ENCODE measurements at places on chromosomes 4 and X.

DNA sequence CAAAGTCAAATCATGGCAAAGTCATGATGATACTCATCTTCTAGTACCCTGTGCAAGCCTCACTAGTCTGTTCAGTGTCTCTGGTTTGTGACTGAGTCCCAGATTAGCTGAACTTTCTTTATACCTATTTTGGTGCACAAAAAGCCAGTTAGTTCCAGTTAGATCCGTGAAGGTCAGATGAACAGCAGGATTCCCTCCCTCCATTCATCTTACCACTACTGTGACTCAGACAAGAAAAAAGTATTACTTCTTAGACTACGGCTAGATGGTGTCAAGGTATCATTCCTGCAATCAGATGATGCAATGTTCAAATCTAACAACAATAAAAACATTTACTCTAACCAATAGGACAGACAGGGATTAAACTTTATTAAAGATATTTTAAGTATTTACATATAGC is 30.4 kb downstream of the ARHGEF6 start:
- DNase-seq = no peak

- DNase-seq = no peak
These were observed 26.9 kb downstream of the XK start for GRCh38 chrX:37712458-37712857.

DNA sequence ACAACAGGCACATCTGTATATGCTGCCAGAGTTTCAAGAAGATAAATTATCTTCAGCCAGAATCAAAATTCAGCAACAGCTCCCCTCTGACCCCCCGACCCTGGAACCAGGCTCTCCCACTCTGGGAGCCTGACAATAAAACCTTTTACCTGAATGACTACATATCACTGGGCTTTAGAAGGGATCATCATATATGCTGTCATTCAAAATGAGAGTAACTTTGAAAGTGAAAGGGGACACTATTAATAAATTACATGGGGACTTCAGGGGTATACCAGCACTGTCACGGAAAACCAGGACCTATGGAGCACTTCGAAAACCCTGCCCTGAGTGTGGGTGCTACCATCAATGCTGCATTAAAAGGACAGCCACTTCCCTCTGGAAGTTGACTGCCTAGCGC is 26.2 kb downstream of the TSPAN5 start:
- no peak for DNase-seq

DNA sequence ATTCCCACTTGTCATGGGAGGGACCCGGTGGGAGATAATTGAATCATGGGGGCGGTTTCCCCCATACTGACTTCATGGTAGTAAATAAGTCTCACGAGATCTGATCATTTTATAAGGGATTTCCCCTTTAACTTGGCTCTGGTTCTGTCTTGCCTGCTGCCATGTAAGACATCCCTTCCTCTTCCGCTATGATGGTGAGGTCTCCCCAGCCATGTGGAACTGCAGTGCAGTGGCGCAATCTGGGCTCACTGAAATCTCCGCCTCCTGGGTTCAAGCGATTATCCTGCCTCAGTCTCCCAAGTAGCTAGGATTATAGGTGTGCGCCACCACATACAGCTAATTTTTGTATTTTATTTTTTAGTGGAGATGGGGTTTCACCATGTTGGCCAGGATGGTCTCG is 2.9 kb downstream of the HPGDS start:
- no peak for DNase-seq

GRCh38 chr4:55216863-55217635 is 91.7 kb upstream of the KDR start:
- DNase-seq = no peak
